Stimulated activated CD8-positive, alpha-beta memory T cell treated with anti-CD3 and anti-CD28 coated beads, Interleukin-4, amount 100 ng/mL, for 1 hour (primary cell): ENCODE measurements at places on chromosomes 6 and 20.

- no peak for DNase-seq
Observed at GRCh38 chr6:39313526-39314272, 520 bp downstream of the KCNK17 start.

- no peak for DNase-seq
Observed at GRCh38 chr6:134122775-134123174, 70.4 kb upstream of the SLC2A12 start.

- no peak for DNase-seq
Observed at GRCh38 chr6:114267897-114268296, 74.9 kb downstream of the HS3ST5 start.

DNA sequence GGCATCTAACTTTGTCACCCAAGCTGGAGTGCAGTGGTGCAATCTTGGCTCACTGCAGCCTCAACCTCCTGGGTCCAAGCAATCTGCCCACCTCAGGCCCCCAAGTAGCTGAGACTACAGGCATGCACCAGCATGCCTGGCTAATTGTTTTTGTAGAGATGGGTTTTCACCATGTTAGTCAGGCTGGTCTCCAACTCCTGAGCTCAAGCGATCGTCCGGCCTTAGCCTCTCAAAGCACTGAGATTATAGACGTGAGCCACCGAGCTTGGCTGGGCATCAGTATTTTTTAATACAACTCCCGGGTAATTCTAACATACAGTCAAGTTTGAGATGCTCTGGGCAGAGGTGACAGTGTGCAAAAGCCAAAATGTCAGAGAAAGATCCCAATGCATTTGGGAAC, 73.5 kb downstream of the NFATC2 start:
- DNase-seq, result no peak

DNA sequence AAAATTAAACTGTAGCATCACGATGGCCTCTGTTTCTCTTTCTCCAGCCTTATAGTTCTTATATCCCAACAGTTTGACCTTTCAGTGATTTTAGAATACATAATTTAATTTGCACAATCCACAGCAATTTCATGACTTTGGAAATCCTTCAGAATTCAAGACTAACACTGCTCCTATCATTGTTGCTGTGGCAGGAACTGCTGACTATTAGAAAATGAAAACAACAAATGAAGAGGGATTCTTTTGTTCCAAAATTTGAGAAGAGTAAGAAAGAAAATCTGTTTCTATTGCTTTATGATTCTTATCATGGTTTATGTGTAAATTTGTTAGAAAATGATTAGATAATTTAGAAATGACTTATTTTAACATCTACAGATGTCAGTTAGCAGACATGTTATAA, 604.0 kb upstream of the ADGRB3 start:
- DNase-seq, result no peak

DNA sequence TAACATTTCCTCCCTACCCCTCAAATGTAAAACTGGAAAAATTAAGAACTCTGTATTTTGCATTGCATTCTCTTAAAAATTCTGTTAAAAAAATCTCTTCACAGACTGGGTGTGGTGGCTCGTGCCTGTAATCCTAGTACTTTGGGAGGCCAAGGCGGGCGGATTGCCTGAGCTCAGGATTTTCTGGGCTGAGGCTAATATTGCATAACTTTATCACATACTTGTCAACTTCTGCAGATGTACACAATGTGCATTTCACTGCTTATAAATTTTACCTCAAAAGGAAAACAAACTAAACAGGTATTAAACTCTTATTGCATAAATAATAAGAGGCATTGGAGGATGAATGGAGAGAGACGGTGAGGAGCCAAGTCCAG, 21.1 kb downstream of the YTHDF1 start:
- no peak for DNase-seq

DNA sequence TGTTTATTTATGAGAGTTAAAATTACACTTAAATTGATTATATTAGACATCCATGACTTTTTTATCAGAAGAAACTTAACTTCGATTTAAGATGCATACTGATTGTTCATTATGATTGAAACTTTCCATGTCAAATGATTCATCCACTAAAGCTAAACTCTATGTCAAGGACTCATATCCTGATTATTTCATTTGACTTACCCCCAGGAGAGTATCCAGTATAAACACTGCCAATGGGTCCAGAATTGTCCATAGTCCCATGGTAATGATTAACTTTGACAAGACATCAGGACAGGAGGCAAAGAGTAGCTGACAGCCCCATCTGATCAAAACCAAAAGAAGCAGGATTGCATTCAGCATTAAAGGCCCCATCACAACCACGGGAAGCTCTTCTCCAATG, 709.9 kb downstream of the TFAP2A start:
- no peak for DNase-seq
